ENCODE measurements at places on chromosomes 4 and X.

DNA sequence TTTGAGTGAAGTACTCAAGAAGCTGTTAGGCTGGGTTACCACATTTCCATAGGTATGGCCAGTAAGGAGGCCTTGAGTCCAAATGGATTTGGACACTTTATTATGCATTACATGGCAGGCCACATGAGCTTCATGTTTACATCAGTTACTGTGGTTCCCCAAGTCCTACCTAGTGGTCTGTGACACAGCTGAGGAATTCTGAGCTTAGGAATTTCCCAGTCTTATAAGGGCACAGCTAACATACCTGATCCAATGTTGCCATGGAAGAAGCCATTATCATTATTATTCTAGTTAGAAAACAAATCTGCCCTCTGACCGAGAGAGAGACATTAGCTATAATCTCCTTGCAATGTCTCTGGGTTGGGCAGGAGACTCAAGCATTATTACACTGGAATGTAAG, 174.4 kb upstream of the NUDT10 start:
- DNase-seq: no peak

- no peak for DNase-seq
These were observed 232.5 kb upstream of the GPRIN3 start for GRCh38 chr4:89539797-89540711.

- DNase-seq: no peak
These were observed 51.7 kb upstream of the CHRDL1 start for GRCh38 chrX:110847334-110847733.

DNA sequence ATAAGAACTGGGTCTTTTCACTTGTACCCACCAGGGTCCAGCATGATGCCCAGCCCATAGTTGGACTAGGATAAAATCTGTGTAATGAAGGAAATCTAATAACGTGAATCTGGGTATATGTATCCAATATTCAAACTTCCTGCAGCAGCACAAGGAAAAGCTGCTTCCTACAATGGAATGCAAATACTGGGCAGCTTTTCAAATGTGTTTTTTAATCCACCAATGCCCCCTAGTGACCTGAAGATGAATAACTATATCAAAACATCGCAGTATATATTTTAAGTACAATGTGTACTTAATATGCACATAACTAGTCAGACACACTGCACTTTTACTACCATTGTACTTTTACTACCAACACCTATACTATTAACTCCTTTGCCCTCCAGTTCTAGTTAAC, 5.3 kb downstream of the APOO start:
- no peak for DNase-seq

DNA sequence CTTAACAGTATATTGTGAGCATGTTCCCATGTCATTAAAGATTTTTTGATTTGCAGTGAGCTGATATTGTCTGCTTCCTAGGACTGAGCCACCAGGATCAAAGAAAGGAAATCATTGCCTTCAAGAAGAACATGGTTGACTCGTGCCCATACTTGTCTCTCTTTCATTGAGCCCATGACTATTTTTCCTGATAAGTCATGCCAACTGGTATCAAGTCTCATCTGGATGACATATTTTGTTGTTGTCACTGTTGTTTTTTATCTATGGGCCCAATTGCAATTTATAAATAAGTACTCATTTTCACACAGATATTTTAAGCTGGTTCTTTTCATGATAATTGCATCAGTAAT, 10.2 kb upstream of the RHOH start:
- no peak for DNase-seq

DNA sequence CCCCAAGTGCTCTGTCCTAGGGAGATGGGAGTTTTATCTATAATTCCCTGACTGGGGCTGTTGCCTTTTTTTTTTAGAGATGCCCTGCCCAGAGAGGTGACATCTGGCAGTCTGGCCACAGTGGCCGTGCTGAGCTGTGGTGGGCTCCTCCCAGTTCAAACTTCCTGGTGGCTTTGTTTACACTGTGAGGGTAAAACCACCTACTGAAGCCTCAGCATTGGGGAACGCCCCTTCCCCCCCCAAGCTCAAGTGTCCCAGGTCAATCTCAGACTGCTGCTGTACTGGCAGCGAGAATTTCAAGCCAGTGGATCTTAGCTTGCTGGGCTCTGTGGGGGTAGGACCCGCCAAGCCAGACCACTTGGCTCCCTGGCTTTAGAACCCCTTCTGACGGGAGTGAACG, 38.3 kb upstream of the CBLL2 start:
- no peak for DNase-seq

DNA sequence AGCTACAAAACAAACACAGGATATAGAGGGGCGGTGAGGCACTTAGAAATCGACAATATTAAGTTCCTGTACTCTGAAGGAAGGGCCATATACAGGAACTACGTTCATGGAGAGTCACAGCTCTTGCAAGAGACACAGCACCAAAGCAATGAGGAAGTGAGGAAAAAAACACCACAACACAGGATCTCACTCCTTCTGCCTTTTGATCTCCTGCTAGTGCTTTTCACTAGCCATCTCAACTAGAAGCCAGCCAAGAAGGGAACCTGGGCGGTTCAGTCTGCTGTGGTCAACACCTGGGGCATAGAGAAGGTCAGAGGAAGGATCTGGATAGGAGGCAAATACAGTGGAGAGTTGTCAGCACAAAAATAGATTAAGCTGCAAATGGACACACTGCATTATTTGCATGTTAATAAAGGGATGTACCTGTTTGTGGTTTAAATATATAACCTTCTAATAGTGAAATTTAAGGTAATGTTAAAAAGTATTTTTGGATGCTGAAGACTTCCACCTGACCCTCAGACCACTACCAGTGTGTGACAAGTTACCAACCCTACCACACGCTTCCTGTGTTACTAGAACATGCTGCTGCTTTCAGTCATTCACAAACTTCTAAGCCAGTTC, 104.6 kb downstream of the DTHD1 start:
- DNase-seq: no peak

DNA sequence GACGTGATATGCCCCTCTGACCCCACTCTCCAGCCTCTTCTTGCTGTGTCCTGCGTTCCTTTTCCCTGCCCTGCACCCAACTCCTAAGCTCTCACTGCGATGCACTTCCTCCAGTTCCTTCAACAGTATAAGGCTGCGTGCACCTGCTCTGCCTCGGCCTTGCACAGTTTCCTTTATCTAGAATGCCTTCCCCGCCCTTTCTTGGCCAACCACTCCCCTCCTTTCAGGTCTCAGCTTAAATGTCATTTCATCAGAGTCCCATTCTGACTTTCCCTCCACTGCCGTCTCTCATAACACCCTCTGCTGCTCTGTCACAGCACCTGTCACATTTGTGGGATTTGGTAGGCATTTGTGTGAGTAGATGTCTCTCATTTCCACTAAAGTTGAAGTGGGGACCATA, 58.4 kb upstream of the NEIL3 start:
- no peak for DNase-seq

GRCh38 chrX:8960957-8961468, 72.9 kb downstream of the FAM9B start:
- no peak for DNase-seq
